ENCODE measurements at places on chromosomes 6 and 20. TPM values are rescaled to one million over a fixed set of nuclear protein-coding genes. Genes with fewer than 3 reads are reported as not detected.

The TPD52L1 gene
- 273 TPM for total RNA-seq

The PRR18 gene
- not detected for total RNA-seq

The TRIM15 gene
- not detected for total RNA-seq

The KIAA0408 gene
- total RNA-seq = 2.0 TPM

The TRERF1 gene
- total RNA-seq = 8.5 TPM

The MUC22 gene
- not detected for total RNA-seq

The GPR63 gene
- total RNA-seq = 0.11 TPM

The CDC5L gene
- 27.2 TPM for total RNA-seq

The ABHD16B gene
- total RNA-seq = not detected

The MCM3 gene
- 23.5 TPM for total RNA-seq
